ENCODE measurements at places on chromosomes 13 and 19. TPM values are rescaled to one million over a fixed set of nuclear protein-coding genes. Genes with fewer than 3 reads are reported as not detected.

GRCh38 chr19:46209051-46209450 is 20.5 kb upstream of the IGFL1 start:
- H3K36me3 ChIP-seq = no peaks in the 10 kb centered on the region
- H3K27me3 ChIP-seq = peaks cover 40% of the 10 kb centered on the region
- no peak overlapping the region for H3K4me3 ChIP-seq
- no peak overlapping the region for H3K27ac ChIP-seq

FPR2 gene
- total RNA-seq = 0.56 TPM

- H3K27ac ChIP-seq = no peak overlapping the region
- no peak for DNase-seq
- no peak overlapping the region for H3K4me3 ChIP-seq
These were observed 1573.3 kb downstream of the PCDH9 start for GRCh38 chr13:65656740-65657329.

- no peak overlapping the region for H3K27ac ChIP-seq
- no peaks in the 10 kb centered on the region for H3K27me3 ChIP-seq
- DNase-seq = no peak
- H3K36me3 ChIP-seq = no peaks in the 10 kb centered on the region
- H3K4me3 ChIP-seq = no peak overlapping the region
These were observed 2452.1 kb downstream of the PCDH9 start for GRCh38 chr13:64778002-64778401.

- no peaks in the 10 kb centered on the region for H3K36me3 ChIP-seq
- H3K4me3 ChIP-seq = peak overlapping the region; percentile 97
- peaks cover 62% of the 10 kb centered on the region for H3K4me1 ChIP-seq
These were observed 2.1 kb downstream of the RASA3 start for GRCh38 chr13:114130131-114130836.

TDRD12 gene
- total RNA-seq = not detected

- no peak overlapping the region for H3K4me3 ChIP-seq
- H3K27me3 ChIP-seq = peaks cover 42% of the 10 kb centered on the region
- peaks cover 10% of the 10 kb centered on the region for H3K4me1 ChIP-seq
- DNase-seq = no peak
- peaks cover 6% of the 10 kb centered on the region for H3K36me3 ChIP-seq
These were observed 2.3 kb downstream of the NCCRP1 start for GRCh38 chr19:39199025-39199424.

DNA sequence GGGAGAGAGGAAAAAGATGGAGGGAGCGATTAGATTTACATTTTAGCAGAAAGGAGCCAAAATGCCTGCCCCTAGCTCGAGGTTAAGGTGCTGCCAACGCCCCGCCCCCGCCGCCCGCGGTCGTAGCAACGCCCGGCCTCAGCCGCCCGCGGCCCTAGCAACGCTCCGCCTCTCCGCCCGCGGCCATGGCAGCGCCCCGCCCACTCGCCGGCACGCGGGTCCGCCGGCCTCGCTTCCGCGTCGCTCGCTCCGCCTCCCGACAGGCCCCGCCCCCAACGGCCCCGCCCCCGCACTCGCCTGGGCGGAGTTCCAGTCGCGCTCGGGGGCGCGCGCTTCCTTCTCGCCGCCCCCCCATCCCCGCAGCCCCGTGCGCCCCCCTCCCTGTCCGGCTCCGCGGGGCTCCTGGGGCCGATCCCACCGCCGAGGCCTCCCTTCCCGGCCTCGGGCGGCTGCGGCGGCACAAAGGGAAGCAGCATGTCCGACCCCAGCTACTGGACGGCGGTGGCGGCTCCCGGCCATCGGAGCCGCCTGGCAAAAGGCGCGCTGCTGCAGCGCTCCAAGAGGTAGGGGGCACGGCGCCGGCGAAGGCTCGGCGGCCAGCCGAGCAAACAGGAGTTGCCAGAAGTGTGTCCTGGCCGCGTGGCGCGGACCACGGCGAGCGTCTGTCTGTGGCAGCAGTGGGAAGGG is 20.3 kb downstream of the MAST3 start:
- no peaks in the 10 kb centered on the region for H3K36me3 ChIP-seq
- H3K4me1 ChIP-seq = peaks cover 29% of the 10 kb centered on the region
- peak overlapping the region; percentile 87 for H3K4me3 ChIP-seq
- peak overlapping the region; percentile 52 for H3K27ac ChIP-seq
- no peaks in the 10 kb centered on the region for H3K27me3 ChIP-seq

DNA sequence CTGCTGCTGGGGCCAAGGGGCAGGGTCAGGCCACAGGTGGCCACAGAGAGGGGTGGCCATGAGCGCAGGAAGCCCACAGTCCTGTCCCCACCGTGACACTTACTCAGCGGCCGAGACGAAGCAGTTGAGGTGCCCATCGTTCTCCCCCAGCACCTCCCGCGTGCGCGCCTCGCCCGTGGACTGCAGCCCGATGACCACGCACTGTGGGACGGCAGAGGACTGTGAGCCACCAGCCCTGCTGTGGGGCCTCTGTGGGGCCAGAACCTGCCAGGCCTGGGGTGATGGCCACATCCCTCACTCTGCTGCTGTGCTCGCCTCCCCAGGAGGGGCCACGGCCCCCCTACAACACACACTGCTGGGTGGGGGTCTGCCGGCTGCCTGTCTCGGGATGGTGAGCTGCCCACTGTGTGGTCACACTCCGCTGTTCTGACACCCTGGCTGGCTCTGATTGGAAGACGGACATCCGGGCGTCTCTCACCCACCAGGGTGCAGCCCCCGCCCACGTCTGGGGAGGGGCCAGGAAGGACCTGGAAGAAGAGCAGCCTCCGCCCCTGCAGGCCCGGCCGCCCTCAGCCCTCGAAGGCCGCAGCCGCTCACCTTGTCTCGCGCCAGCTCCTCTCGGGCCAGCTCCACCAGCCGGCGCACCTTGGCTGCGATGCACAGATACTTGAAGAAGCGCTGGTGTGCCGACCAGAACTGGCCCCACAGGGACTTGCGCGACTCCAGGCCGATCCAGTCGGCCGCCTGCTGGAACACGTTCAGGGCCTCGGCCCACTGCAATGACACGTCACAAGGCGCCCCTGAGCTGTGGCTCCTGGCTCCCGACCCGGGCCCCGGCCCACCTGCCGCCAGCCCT is 13.2 kb downstream of the GPX4 start:
- DNase-seq = no peak
- no peak overlapping the region for H3K27ac ChIP-seq
- H3K4me1 ChIP-seq = peaks cover 3% of the 10 kb centered on the region
- H3K36me3 ChIP-seq = no peaks in the 10 kb centered on the region
- no peak overlapping the region for H3K4me3 ChIP-seq

ASF1B gene
- total RNA-seq = 89.3 TPM

DNA sequence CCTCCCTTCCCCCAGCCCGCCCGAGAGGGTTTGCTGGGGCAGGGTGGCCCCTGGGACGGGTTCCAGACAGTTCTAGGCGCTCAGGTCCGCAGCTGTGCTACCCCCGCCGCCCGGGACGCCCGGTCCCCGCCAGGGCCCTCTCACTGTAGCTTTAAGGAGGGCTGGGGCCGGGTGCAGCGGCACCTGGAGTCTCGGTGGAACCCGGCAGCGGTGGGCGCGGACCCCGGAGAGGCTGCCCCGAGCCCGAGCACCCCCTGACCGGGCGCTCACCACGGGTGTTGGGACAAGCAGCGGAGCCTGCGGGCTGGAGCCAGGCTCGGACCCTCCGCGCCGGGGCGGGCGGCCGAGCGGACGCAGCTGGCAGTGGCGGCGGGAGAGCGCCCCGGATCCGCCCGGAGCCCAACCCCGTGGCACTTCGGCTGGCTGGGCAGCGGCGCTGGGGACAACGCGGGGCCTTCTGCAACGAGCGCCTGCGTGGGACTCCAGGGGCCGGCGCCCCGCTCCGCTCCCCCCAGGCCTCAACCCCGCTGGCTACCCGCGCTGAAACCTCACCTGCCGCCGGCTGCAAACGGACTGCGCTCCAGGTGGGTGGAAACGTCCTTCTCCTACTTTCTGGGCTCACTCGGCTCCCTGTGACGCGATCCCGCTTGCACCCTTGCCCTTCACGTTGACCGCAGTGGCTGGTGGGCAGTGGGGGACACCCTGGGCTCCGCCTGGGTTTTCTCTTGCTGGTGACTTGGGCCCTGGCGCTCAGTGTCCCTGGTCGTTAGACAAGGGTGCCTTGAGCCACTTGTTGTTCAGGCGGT is 81.1 kb downstream of the ZNF429 start:
- peak; percentile 62 for DNase-seq
- no peaks in the 10 kb centered on the region for H3K4me1 ChIP-seq
- H3K4me3 ChIP-seq = peak overlapping the region; percentile 79

NEK5 gene
- total RNA-seq = not detected
